ENCODE measurements at places on chromosomes 6 and 20.

DNA sequence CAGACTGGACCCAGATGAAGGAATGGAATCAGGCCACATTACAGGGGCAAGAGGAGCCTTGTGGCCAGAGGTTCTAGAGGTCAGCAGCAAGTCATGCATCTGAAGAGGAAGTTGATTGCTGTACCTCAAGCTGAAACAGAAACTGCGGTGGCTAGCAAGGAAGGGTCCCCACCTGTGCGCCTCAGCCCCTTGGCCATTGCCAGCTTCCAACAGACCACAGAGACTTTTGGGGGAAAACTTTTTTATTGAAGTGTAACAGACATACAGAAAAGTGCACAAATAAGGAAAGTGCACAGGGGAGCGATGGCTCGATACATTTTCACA is 26.8 kb upstream of the SLC9A8 start:
- DNase-seq, result no peak

- no peak for DNase-seq
Measured at GRCh38 chr6:162612613-162613012, 115.0 kb downstream of the PRKN start.

GRCh38 chr6:105797983-105798453 is 288.1 kb upstream of the PRDM1 start:
- DNase-seq, result no peak

DNA sequence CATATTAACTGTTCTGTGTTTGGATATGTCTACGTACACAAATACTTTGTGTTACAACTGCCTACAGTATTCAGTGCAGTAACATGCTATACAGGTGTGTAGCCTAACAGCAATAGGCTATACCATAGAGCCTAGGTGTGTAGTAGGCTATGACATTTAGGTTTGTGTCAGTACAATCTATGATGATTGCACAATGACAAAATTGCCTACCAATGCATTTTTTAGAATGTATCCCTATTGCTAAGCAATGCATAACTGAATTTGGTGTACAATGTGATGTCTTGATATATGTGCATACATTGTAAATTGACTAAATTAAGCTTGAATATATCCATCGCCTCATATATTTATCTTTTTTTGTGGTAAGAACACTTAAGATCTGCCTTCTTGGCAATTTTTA is 48.9 kb downstream of the C6orf118 start:
- DNase-seq, result no peak

- DNase-seq, result no peak
Measured at GRCh38 chr20:55880361-55880760, 125.0 kb downstream of the CBLN4 start.

All from 8988T (cell line).